NCI-H526 treated with DMSO at 0.1 percent for 48 hours (cell line): ENCODE measurements at places on chromosomes 4 and X.
A peak's percentile ranks its signal among the peaks of the same experiment; 100 is the strongest.

- DNase-seq: no peak
These were observed 24.4 kb upstream of the MGST2 start for GRCh38 chr4:139641218-139641617.

DNA sequence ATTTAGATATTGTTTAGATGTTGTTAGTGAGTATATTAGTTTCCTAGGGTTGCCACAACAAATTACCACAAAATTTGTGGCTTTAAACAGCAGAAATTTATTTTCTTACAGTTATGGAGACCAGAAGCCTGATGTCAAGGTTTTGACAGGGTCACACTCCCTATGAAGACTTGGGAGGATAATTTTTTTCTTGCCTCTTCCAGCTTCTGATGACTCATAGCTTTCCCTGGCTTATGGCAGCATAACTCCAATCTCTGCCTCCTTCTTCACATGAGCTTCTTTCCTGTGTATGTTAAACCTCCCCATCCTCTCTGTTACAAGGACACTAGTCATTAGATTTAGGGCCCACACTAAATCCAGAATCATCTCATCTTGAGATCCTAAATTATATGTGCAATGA is 20.9 kb upstream of the RAB40A start:
- no peak for DNase-seq

- DNase-seq: no peak
These were observed 38.0 kb upstream of the EMCN start for GRCh38 chr4:100555611-100556337.

GRCh38 chr4:143986180-143986579 is 33.0 kb downstream of the GYPB start:
- DNase-seq: no peak

DNA sequence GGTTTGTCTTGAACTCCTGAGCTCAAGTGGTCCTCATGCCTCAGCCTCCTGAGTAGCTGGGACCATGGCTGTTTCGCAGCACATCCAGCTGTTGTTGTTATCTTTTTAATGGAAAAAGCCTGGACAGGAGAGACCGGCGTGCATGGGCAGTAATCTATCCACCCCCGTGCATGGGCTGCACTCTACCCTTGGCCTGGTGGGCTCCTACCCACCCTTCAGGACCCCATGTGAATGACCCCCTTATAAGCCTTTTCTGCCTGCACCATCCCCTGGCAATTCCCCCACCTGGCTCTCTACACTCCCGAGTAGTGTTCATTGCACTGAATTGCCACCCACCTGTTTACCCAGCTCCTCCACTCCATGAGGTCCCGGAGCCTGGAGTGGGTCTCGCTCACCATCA is 18.9 kb upstream of the HTRA3 start:
- DNase-seq: no peak

- DNase-seq: no peak
These were observed 38.6 kb downstream of the PTCHD1 start for GRCh38 chrX:23373129-23373804.

GRCh38 chr4:140374130-140374477 is 658 bp downstream of the SCOC start:
- no peak for DNase-seq

DNA sequence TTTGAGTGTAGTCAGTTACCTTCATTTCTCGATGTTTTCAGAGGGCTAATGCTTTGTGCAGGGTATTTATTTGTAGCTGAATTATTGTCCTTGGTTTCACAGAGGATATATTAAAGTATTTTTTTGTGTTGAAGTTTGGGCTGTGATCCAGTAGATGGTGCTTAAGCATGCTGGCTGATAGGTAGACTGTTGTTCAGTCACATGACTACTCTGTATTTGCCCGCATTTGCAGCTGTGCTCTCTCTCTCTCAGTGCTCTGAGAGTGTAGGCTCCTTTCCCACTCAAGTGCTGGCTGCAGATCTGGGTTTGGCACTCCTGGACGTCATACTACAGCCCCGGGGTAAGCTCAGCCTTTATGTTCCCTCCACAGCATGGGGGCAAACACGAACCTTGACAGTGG is 21.7 kb downstream of the RAB40AL start:
- no peak for DNase-seq

DNA sequence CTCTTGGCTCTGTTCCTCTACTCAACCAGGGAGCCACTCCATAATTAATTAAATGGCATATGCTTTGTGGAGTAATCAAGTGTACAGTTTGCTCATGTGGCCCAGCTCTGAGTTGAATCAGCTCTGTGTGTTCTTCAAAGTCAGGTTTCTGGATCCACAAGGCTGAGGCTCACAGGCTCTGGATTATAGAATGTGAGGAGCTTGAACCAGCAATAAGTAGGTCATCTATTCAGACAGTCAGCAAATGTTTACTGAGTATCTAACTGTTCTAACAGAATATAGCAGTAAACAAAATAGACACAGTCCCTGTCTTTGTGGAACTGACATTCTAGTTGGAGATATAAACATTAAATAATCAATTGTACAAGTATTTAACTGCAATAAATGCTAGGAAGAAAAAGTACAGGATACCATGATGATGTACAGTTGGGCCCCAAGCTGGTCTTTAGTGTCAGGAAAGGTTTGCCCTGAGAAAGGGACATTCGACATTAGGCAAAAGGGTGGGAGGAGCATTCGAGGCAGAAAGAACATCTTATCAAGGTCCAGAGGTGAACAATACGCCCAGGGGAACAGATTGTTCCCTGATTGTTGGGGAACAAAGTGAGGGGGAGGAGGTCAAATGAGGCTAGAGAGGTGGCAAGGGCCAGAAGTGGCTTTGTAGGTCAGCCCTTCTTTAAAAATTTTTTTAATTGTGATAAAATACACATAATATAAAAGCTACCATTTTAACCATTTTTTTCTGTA is 20.5 kb upstream of the TSR2 start:
- no peak for DNase-seq

DNA sequence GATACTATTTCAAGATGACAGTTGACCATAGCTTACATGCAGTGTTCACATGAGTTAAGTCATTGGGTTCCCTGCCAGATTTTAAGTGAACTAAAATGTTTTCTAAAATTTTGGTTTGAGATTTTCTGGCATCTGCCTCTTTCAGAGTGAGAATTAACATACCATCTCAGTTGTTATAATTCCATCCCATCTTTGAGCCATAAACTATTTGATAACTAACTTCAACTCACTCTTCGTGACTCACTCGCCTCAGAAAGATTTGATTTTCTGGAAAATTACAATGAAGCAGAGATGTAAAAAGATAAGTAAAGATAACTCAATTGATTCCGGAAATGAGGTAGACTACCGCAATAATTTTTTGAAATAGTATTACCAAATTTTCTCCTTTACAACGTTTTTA is 61.8 kb downstream of the HMGB2 start:
- no peak for DNase-seq

- no peak for DNase-seq
These were observed 124.7 kb upstream of the CPEB2 start for GRCh38 chr4:14877246-14878225.

GRCh38 chrX:20029728-20030127 is 38.9 kb upstream of the BCLAF3 start:
- peak; percentile 54 for DNase-seq

GRCh38 chr4:174457468-174457867 is 64.8 kb downstream of the HPGD start:
- DNase-seq: no peak

DNA sequence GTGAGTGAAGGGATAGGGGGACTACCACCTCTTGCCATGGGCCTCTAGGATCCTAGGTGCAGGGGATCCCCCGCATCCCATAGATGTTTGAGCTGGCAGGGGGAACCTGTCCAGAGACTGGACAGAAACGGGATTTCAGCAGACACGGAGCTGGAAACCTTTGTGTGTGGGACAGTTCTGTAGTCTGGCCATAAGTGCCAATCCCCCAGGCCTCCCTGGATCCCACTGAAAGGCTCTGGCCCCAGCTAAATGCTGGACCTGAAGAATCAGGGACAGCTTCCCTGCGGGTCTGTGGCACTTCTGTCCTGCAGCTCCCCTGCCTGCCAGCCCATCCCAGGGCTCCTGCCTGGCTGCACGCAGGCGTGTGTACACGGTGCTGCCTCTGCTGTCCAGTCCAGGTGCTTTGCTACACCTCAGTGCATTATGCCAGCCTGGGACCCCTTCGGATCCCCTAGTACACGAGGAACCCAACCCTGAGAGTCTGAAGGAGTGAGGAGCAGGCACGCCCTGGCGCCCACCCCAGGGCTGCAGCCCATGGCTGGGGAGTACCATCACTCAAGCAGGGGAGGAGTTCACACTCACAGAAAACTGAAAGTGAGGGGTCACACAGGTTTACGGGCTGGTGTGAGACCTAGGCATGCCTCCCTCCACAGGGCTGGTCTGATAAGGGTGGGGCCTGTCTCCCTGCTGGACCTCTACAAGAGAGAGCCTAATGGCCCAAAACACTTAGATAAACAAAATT is 703.0 kb downstream of the ARAP2 start:
- DNase-seq: no peak

DNA sequence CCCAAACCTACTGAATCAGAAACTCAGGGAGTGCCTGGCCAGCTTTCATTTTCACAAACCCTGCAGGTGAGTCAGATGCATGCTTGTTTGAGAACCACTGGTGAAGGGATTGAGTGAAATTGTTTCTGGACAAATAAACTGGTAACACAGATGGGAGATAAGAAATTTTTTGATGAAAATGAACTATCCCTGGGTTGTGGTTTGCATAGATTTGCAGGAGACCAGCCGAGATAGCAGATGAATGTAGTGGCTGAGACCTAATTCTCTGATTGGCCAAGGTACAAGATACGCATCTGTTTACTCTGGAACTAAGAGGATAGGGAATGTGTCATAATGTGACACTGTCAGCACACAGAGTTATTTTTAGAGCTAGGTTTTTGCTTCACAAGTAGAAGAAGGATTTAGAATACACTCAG is 117.8 kb upstream of the NOCT start:
- peak; percentile 41 for DNase-seq

GRCh38 chr4:168540086-168540485 is 43.2 kb downstream of the PALLD start:
- no peak for DNase-seq

GRCh38 chr4:7185487-7186030 is 6.8 kb upstream of the SORCS2 start:
- DNase-seq: no peak

DNA sequence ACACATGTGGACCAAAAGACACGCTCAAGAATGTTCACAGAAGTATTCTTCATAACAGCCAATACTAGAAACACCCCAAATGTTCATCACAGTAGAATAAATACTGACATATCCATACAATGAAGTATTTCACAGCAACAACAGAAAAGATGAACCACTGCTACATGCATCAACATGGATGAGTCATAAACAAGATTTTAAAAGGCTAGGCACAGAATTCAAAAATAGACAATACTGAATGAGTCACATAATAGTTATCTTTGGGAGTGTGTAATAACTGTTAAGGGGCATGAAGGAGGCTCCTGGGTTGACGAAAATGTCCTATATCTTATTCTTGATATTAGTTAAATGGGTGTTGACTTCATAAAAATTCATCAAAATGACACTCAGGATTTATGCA is 43.5 kb downstream of the CLOCK start:
- DNase-seq: no peak

- DNase-seq: no peak
These were observed 109.3 kb upstream of the TBC1D9 start for GRCh38 chr4:140865253-140866217.

DNA sequence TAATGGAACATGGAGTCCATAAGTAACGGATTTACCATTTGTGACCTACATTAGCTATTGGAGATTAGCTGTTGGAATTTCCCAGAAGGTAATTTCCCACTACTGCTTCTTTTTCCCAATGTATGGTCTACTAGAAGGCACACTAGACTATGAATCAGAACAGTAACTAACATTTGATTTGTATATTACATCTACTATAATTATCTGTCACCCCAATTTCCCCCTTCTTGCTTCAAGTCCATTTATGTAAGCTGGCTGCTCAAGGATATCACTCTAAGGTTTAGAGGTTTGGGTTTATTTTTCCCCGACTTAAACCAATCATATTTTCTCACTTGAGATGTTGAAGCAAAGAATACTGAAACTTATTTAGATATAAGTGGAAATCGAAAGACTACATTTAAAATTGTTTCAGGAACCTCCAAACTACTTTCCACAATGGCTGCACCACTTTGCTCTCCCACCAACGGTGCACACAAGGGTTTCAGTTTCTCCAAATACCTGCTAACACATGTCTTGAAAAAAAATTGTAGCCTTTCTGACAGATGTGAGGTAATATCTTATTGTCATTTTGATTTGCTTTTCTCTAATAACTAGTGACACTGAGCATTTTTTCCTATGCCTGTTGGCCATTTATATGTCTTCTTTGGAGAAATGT is 33.3 kb upstream of the H2AZ1 start:
- DNase-seq: no peak

DNA sequence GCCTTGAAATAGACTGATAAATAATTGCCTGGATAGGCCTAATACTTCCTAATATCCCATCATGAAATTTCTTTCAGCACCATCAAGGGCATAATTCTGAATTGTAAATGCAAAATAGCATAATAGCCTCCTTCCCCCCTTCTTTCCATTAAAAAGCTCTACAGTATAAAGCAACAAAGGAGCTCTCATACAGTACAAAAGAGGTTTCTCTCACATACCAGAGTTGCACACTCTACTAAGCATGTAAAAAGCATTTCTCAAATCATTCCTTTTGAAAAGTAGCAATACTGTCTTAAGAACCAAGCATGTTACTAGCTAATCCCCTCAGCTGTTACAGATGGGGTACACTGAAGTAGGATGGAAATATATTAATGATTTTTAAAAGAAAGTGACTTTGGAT is 509.0 kb downstream of the KLHL13 start:
- DNase-seq: no peak

DNA sequence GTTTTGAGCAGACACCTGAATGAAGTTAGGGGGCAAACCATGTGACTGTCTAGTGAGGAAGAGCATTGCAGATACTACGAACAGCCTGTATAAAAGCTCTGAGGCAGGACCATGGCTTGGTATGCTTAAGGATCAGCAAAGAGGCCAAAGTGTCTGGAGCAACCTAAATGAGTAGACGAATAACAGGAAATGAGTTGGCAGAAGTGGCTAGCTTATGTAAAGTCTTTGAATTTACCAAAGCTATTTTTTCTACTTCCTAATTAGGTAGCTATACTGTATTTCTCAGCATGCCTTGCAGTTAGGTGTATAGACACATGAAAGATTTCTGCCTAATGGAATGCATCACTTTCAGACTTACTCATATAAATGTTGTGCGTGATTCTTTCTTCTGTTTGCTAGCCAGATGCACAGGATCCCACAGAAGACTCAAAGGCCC is 9.3 kb upstream of the GPRIN3 start:
- DNase-seq: no peak

DNA sequence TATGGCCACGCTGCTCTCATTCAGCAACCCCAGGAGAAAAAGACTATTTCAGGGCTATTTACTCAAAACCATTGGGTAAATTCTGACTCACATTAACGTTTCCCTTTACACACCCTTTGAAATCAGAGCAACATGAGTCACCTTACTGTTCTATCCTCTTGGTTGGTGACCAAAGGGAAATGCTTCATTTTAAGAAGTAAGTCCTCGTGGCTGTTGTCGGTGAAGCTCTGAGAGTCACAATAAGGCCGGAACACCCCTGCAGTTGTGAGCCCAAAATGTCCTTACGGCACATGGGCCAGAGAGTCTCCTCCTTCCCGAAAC is 56.3 kb upstream of the SPRY1 start:
- no peak for DNase-seq

- no peak for DNase-seq
These were observed 116.1 kb downstream of the GPC3 start for GRCh38 chrX:133869270-133869669.
